ENCODE measurements at places on chromosomes 1 and 21. TPM values are rescaled to one million over a fixed set of nuclear protein-coding genes. Genes with fewer than 3 reads are reported as not detected.

FMO5 gene
- total RNA-seq, result 2.3 TPM

PRELP gene
- 161 TPM for total RNA-seq

ATAD3A gene
- total RNA-seq, result 22.0 TPM

CLDN17 gene
- total RNA-seq, result not detected

FBXO2 gene
- 12.0 TPM for total RNA-seq
